HCT116 (cell line): ENCODE measurements at places on chromosomes 5 and 9.

DNA sequence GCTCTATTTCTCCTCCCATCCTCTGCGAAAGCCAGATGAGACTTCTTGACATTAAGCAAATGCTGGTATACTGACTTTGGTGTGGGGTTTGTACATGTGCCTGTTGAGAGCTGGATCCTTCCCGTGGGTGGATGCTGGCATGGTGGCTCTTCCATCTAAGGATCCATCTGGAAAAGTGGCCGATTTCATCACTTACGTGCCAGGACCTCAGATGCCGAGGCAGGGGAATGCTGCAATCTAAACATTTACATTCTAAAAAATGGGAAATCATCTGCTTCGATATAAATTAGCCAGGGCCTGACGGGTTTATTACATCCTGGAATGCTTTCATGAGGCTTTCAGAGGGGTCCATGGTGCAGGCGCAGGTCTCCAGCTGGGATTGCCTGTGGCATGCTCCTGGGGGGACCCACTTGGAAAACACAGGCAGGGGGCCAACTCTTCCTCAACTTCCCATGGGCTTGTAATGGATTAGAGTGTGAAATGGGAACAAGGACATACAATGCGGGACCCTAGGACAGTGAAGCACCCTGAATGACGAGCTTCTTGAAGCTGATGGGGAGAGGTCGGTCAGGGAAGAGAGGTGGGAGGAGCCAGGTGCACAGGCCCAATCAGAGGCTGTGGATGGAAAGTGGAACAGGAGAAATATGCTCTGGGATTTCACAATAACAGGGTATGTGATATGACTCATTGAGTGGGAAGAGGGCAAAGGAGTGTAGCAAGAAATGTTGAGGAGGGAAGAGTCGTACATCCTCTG lies 105.5 kb upstream of the PITX1 start:
- DNase-seq = peak; percentile 73

GRCh38 chr5:93422652-93423280 lies 158.3 kb downstream of the NR2F1-AS1 start:
- DNase-seq = no peak

DNA sequence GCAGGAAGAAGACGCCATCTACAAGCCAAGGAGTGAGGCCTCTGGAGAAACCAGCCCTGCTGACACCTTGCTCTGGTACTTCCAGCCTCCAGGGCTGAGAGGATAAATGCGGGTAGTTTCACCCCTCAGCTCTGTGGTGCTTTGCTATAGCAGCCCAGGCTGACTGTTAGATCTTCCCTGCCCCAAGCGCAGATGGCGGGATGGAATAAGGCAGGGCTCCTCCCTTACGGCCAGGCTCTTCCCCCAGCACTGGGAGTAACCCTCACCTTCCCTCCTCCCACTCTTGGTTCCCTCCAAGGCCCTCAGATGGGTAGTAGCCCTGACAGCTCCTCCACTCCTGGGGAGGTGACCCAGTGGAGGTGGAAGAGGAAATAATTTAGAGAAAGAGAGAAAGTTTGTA lies 285.1 kb downstream of the GADD45G start:
- no peak for DNase-seq

DNA sequence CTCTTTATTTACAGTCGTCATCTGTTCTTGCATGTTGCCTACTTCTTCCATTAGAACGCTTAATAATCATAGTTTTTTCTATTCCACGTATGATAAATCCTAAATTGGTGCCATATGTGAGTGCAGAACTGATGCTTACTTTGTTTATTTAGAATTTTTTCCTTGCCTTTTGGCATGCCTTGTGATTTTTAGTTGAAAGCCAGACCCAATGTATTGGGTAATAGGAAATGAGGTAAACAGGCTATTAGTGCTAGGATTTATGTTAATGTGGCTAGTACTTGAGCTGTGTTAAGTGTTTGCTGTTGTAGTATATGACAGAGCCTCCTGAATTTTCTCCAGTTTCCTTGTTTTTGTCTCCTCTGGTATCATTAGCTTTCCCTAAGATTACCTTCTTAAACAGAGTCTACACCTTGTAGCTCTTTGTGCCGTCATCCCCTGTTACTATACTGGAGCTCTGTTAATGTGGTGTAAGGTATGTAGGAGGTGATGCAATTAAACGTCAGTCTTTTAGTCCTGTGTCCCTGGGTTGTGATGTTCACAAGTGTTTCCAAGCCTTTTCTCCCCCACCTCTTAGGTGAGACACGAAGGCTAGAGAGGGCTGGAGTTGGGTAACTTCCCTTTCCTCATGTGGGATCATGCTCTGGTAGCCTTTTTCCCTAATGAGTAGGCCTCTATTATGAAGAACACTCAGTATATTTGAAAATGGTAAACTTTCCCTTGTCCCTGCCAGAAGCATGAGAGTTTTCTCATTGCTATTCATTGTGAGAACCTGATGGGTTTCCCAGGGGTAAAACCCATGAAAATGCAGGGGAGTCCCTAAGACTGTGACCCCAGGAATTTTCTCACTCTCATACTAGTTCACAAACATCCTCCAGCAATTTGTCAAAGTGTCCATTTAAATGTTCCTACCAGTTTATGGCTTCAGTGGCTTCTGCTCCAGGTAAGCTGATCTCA lies 21.2 kb downstream of the SPATA31D3 start:
- DNase-seq = no peak

DNA sequence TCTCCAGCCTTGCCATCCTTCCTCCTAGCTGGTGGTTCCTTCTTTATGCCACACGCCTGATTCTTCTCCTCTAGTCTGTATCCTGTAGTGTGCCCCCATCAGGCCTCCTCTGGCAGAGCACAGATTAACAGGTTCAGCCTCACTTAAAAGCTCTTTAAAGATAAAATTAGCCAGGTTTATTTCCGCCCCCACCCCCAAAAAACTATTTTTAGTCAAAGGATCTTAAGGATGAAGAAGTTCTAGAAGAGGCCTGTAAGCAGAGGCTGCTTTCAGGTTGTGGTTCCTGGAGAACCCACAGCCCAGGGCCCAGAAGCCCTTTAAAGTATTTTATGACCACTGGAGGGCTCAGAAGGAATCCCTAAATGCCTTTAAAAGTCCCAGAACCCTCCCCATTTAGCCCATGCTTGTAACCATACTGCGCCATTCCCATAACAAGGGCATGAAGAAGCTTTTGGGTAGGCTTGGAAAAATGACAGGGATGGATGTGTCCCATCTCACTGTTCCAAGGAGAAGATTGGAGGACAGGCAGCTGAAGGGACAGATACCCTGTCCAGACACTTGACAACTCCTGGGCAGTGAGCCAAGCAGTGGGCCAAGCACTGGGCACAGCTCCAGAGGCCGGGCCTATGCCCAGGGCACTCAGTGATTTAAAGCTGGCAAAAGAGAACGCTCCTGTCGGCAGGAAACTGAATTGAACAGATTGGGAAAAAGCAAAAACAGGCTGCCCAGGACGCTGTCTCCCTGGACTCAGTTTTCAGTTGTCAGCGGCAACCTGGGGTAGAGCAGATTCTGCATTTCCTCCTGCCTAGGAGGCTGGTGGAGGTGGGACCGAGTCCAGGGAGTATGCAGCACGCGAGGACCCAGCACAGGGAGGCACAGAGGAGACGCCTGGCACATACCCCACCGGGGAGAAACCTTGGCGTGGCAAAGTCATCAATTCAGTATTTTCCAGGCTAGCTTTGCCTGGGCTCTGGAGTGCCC lies 106.3 kb upstream of the SSBP2 start:
- DNase-seq = no peak

- no peak for DNase-seq
Observed at GRCh38 chr5:120512068-120512467, 48.0 kb downstream of the PRR16 start.

GRCh38 chr5:134445856-134446818 lies 34.5 kb upstream of the CDKN2AIPNL start:
- no peak for DNase-seq

DNA sequence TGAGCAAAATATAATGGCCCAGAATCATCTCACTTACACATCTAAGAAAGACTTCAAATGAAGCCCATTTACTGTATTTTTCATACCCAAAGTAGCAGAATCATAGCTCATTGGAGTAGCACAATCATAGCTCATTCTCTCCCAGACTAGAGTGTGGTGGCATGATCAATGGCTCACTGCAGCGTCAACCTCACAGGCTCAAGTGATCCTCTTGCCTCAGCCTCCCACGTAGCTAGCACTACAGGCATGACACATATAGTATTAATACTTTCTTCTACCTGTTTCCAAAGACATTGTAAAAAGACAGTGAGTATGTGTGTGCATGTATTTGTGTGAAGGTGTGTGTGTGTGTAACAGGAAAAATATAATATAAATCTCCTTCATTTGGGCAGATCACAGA lies 1247.9 kb upstream of the ACO1 start:
- no peak for DNase-seq

DNA sequence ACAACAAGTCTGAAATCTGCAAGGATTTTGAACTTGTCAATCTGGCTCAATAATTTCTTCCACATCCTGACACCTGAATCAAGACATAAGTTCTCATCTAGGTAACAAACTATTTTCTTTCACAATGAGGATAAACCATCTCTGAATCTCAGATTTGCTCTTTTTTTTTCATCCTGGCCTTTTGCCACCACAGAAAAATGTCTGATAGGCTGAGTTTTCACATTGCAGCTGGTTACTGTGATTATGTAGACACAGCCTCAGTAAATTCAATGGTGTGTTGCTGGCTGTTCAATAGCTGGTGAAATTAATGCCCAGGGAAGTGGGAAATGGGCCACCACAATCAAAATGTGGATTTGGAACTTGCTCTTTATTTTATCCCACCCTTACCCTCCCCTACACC lies 2.8 kb upstream of the ADRA1B start:
- DNase-seq = no peak

DNA sequence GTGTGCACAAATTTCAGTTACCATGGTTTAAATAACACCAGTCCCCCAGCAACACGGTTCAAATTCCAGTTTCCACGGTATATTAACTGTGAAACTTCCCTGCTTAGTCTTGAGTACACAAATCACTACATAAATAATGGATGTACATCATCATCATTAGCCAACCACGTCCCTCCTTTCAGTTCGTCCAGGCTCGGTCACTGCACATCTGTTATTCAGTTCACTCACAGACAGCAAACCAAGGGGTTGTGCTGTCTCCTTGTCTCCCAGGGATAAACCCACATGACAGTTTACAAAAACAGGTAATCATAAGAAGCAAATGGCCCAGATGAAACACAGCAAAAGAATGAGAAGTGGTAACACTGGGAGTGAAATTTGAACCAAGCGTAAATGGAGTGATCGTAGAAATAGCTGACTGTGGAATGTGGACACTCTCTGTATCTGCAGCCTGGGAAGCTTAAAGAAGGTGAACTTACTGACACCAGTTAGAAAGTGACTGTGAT lies 61.0 kb upstream of the RAD23B start:
- DNase-seq = no peak

GRCh38 chr5:133332439-133333024 lies 279.8 kb downstream of the FSTL4 start:
- no peak for DNase-seq

DNA sequence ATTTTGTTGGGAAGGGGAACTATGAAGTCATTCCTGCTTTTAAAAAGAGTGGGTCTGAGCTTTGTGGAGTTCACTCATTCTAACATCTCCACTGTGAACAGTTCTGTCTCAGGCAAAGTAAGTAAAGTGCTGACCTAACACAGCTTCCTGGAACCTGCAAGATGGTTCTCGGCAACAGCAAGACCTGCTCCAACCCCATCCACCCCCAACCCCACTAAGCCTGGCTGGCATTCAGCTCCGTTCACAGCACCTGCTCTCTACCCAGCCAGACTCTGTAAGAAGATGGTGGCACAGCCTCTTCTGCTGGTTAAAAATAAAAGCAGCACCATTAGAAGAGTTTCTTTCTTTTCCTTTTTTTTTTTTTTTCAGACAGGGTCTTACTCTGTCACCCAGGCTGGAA lies 42.0 kb downstream of the EPB41L4B start:
- DNase-seq = no peak

DNA sequence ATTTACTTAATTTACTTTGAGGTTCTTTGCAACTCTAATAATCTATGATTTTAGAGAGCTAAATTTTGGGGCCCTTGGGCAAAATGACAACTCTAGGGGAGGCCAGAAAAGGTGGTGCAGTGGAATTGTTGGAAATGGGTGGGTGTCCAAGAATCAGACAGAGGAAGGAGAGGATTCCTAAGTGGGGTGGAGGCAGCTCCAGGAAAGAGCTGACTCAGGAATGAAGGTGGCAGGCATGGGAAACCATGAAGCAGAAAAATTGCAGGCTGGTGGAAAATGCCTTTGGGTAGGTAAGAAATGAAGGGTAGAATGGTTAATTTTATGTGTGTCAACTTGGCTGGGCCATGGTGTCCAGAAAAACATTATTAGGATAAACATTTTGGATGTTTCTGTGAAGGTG lies 248.5 kb upstream of the TUT7 start:
- no peak for DNase-seq

DNA sequence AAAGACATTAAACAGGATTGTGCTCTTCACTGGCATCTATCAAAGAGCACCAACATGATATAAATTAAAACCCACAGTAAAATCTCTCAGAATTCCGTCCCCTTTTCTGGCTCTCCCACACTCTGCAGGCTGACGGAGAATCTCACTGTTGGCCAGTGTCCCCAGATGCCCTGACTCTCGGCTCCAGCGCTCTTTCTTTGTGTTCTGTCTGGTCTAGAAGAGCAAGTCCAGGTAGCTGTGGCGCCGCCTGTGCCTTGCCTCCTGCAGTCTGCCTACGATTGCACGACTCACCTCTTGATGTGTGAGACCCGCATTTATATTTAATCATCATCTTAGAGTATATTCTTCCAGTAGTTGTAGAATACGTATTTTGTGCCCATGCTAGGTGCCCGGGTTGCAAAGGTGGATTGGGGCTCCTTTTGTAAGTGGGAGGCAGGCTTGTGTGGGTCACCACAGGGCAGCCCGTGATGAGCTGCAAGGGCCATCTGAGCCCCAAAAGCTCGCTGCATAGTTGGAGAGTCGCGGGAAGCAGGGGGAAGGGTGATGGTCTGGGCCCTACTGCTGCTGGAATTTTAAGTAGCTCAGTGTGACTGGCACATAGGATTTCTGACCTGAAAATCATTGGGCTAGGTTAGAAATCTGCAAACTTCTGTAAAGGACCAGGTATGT lies 55.6 kb downstream of the EHMT1 start:
- no peak for DNase-seq

GRCh38 chr9:34170237-34170991 lies 8.4 kb upstream of the UBAP1 start:
- DNase-seq = no peak

- DNase-seq = no peak
Observed at GRCh38 chr5:170220191-170220590, 12.6 kb upstream of the C5orf58 start.

- DNase-seq = no peak
Observed at GRCh38 chr9:108775901-108776306, 79.9 kb downstream of the ACTL7B start.
